ENCODE measurements at places on chromosomes 4 and X.

- no peak for DNase-seq
Measured at GRCh38 chr4:177671387-177671786, 229.2 kb upstream of the AGA start.

DNA sequence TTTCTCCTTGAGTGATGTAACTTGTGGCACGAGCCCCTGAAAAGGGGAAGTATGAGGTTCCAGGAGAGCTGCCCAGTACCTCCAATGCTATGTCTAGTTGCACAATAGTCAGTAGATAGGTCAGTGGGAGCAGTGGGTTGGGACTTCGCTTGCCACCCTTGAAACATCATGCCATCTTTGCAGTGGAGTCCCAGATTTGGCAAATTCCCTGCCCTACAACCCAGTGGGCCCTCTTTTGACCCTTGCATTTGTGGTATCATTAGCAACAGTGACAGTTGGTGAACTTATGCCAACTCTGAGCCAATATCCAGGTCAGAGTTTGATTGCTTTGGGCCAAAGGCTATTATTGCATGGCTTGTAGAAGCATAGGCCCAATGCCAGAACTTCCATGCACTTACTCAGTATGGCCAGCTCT lies 12.3 kb downstream of the FHL1 start:
- DNase-seq, result no peak

DNA sequence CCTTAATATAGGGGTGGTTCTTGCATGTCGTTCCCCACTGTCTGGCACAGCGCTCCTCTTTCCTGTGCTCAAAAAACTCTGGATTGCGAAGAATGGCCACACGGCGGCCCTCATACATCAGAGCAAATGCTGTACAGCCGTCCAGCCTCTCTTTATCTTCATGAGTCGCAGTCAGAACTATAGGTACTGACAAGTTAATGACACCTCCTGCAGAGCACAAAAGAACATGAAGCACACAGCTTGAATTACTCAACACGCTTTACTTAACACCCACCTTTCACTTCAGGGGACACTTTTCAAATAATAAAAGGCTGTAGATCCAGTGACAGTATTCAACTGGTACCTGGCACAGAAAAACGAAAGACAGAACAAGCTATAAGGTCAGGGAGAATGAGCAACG lies 65.3 kb downstream of the PAPSS1 start:
- DNase-seq, result no peak

GRCh38 chrX:45164021-45164621 lies 36.6 kb downstream of the DIPK2B start:
- DNase-seq, result no peak

GRCh38 chrX:15881381-15881897 lies 26.8 kb upstream of the AP1S2 start:
- no peak for DNase-seq

DNA sequence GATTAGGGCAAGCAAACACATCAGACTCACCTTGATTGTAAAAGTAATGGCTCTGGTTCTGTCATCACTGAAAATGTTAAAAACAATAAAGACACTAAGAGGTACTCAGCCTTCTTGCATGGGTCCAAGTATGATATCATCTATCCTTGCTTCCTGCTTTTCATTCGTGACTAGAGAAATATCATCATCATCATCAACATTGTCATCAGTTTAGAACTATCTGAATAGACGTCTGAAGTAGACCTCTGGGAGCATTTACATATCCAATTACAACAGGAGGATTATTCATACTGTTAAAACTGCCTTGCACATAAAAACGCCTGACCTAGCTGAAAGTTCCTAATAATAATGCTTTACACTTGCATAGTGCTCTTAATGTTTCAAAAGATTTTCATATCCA lies 9.8 kb upstream of the FRAS1 start:
- no peak for DNase-seq

- DNase-seq, result no peak
Measured at GRCh38 chrX:132900633-132901293, 57.7 kb downstream of the HS6ST2 start.

DNA sequence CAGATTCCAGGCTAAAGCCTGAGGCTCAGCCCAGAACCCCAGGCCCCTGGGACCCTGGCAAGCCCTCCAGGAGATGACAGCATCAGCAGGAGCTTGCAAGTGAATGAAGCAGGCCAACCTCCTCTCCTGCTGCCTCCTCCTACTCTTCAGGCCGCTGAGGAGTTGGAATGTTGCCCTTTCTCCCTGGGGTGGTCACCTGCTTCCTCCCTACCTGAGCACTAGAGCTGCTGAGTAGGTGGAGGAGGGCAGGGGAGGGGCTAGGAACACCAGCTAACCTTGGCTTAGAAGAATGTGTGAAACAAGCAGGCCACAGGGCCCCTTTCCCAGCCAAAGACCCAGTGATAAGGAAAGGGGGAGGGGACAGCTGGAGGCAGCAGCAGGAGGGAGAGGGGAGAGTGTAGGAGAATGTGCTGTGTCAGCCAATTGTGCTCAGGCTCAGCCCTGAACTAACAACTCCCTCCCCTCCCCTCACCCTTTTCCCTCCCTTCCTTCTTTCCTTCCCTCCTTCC lies 58.0 kb downstream of the PJA1 start:
- peak; percentile 38 for DNase-seq

GRCh38 chr4:29722253-29722652 lies 997.9 kb upstream of the PCDH7 start:
- no peak for DNase-seq

DNA sequence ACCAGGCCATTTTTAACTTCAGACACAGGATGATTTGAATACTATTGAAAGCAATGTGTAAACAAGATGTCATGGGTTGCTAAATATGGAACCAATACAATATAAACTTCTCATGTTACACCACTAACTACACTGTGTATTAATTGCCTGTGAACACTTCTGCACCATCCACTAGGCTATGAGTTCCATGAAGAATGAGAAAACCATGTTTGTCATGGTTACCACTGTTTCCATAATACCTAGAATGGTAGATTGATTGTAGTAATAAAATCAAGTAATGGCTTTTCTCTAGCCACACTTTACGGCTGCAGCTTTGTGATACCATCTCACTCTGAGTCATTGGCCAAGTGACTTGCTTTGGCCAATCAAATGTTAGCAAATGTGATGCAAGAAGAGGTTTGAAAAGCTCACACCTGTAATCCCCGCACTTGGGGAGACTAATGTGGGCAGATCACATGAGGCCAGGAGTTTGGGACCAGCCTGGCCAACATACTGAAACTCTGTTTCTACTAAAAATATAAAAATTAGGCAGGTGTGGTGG lies 19.9 kb upstream of the CYBB start:
- no peak for DNase-seq

GRCh38 chr4:144903953-144904711 lies 193.9 kb downstream of the ANAPC10 start:
- DNase-seq, result no peak

GRCh38 chrX:6129195-6129594 lies 99.5 kb downstream of the NLGN4X start:
- DNase-seq, result no peak

- DNase-seq, result no peak
Measured at GRCh38 chr4:136650541-136651277, 881.6 kb downstream of the PCDH18 start.

GRCh38 chrX:40154250-40154852 lies 56.6 kb upstream of the BCOR start:
- peak; percentile 72 for DNase-seq

DNA sequence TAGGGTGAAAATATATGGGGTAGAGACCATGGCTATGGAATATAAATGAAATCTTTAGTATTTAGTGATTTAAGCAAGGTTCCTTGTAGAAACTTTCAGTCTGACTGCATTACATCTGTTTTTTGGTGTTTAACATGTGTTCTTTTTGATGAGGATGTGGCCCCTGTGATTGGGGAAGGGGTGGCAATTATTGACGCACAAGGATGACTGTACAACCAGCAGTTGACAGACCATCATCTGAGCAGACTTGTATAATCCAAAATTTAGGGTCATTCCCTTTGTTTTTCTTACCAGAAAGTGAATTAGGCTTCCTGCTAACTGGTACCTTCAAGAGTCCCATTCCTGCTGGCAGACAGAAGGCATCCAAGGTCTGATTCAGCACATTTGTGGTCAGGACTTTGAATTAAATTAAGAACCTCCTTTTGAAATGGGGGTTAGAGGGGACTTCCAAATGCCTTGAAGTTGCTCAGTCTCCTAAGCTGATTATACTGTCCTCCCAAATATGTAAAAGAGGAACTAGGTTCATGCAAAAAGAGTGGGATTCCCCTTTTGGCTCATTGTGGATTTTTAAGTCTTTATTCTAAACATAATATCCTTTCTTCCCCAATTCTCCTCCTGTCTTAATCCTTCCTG lies 112.4 kb upstream of the CXCL13 start:
- DNase-seq, result no peak

GRCh38 chrX:136251041-136251991 lies at the start of gene MAP7D3:
MAP7D3 (minus strand) TSS chrX:136251400; CDS start chrX:136251358, 42 bp downstream.
- DNase-seq, result peak; percentile 75

DNA sequence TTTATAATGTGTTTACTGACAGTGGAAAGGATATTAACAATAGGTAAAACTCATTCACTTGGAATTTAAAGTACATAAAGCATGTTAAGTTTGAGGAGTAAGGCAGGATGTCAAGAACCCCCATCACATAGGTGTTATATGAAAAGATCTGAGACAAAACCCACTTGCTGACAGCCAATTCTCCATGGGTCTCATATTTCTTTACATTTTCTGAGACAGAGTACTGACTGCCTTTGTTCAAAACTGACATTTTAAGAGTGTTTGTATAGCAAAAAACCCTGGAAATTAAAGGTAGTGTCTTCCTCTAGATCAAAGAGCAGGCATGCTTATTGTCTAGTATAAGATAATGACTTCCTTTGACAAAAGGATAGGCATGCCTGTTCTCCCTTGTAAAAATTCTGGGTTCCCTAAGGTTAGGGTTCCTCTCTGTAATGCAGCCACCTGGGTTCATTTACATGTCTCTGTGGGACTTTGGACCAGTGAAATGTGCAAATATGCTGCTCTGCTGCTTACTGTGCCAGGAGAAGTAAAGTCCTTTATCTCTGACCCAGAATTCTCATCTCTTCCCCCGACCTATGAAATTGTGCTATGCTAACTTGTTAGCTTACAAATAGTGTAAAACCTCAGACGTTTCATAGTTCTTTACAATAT lies 123.6 kb downstream of the PCDH18 start:
- no peak for DNase-seq

- peak; percentile 51 for DNase-seq
Measured at GRCh38 chrX:69196666-69197065, 31.4 kb upstream of the PJA1 start.

DNA sequence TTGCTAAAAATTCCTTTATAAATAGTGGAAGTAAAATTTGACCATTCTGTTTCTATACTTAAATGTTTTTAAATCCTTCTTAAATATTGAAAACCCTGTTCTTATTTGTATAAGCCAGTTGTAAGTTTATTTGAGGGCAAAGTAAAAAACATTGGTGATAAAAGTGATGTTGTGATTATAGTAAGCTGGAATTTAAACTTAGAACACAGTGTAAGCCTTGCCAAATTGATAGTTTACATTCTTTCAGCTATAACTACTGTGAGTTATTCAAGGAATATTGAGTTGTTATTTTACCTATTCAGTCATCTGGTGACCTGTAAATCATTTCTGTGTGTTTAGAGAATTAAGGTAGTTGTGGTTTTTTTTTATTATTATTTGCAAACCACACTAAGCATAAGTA lies 9.6 kb downstream of the YY2 start:
- no peak for DNase-seq

- no peak for DNase-seq
Measured at GRCh38 chr4:116755051-116755450, 330.3 kb downstream of the TRAM1L1 start.

DNA sequence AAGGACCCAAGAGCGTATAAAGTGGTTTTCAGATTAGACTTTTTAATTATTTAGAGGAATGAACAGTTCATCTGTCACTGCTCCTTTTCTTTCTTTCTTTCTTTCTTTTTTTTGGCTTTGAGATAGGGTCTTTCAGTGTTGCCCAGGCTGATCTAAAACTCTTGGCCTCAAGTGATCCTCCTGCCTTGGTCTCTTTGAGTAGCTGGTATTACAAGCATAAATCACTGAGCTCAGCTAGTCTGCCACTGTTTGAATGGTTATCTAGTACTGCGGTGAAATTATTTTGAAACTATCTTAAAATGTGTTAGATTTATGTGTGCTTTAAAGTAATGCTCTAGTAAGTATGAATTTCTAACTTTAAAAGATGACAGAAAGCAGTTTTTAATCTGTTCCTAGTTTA lies 6.5 kb upstream of the FRYL start:
- no peak for DNase-seq

- no peak for DNase-seq
Measured at GRCh38 chr4:137664046-137664387, 131.7 kb upstream of the PCDH18 start.

DNA sequence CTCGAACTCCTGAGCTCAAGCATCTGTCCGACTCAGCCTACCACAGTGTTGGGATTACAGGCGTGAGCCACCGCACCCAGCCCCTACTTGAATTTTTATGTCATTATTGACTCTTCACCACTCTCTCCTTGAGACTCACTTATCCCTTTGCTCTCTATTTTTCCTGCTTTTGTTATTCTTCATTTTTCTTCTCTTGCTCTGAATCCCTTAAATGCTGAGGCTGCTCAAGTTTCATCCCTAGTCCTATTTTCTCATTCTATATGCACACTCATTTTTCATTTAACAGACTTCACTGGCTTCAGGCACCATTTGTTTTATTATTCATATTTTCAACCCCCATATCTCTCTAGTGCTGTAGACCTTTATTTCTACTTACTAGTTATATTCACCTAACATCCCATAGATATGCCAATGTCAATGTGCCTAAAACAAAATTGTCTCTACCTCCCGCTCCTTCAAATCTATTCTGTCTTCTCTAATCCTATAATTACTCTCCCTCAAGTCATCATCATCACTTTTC lies 85.7 kb downstream of the APOOL start:
- DNase-seq, result no peak

DNA sequence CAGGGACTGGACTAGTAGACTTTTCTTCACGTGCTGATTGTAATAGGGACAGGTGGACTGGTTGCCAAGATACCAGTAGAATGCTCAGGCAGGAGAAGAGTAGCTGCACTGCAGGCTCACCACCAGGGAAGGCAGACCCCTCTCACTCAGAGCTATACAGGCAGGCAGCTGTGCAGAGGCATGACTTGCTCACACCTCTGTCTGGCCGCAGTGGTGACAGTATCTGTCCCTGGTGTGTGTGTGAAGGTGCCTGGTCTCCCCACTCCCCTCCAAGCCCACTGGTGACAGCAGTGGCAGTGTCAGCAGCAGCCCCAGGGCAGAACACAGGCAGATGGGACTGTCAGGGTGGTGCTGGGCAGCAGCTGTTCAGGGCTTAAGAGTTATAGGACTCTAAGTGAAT lies 140.7 kb downstream of the RPS6KA6 start:
- peak; percentile 51 for DNase-seq

GRCh38 chr4:25163196-25163595 lies 2.9 kb upstream of the SEPSECS start:
- DNase-seq, result no peak

DNA sequence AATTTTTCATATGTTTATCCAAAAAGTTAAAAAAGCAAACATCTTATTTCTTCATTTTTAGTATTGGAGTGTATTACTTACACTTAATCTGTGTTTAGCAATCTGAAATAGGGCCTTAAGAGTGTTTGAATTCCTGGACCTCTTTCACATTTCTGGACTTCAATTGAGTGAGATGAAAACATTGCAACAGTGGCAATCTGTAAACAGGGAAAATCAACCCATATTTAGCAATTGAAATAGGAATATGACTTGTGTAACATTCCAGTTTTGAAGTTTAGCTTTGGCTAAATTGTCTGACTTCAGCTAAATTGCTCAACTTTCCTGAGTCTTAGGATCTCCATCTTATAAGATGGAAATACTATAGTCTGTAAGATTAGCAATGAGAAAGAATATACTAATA lies 34.6 kb upstream of the FHL1 start:
- no peak for DNase-seq

GRCh38 chr4:38644201-38644600 lies 19.8 kb upstream of the KLF3 start:
- no peak for DNase-seq

Data from BE2C (cell line).